ENCODE measurements at places on chromosomes 7 and 10.
A peak's percentile ranks its signal among the peaks of the same experiment; 100 is the strongest.

DNA sequence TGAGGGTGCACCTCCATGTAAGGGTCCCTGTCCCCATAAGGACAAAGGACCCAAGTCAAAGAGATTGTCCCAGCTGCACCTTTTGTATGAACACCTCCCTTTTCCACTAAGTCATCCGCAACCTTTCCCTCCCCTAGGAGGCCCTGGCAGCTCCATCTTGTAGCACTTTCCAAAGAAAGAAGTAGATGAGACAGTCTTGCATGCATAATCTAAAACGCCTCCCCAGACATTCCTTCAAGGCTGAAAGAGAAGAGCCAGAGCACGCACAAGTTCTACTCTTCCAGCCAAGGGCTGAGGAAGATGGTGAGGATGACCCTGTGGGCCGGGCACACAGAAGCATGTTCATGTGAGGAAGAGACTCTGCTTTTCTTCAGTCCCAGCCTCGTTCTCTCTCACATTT lies 194.4 kb downstream of the TNS3 start:
- DNase-seq = no peak

GRCh38 chr7:8162181-8162580 lies 99.8 kb downstream of the ICA1 start:
- no peak for DNase-seq

DNA sequence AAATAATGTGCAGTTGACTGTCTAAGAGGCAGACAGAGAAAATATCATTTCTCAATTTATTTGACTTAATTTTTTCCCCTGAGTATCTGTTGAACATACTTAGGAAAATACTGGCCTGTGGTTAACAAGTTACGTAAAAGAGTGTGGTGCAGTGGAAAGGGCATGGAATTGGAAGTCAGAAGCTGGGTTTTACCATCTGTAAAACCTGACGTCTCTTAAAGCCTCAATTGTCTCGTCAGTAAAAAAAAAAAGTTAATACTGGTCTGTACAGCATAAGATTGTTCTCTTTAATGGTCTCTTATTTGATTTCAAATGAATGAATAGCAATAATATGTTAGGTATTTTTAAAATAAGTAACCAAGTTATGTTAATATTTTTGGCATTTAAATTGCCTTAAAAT lies 67.8 kb downstream of the PHTF2 start:
- DNase-seq = no peak

- DNase-seq = no peak
Observed at GRCh38 chr7:101896316-101896715, 78.9 kb downstream of the CUX1 start.

- DNase-seq = no peak
Observed at GRCh38 chr10:74799721-74800221, 26.6 kb upstream of the KAT6B start.

- DNase-seq = peak; percentile 68
Observed at GRCh38 chr7:47945261-47946015, 2.8 kb downstream of the PKD1L1 start.

GRCh38 chr10:128498746-128499145 lies 372.5 kb upstream of the MKI67 start:
- no peak for DNase-seq

GRCh38 chr10:125442856-125443540 lies 240.0 kb downstream of the TEX36 start:
- DNase-seq = no peak

GRCh38 chr7:70212281-70212680 lies 614.0 kb downstream of the AUTS2 start:
- no peak for DNase-seq

- no peak for DNase-seq
Observed at GRCh38 chr10:69348816-69349541, 67.7 kb downstream of the TACR2 start.

- no peak for DNase-seq
Observed at GRCh38 chr7:80415522-80415921, 96.3 kb downstream of the GNAT3 start.

- no peak for DNase-seq
Observed at GRCh38 chr7:2862831-2863361, 18.8 kb upstream of the GNA12 start.

DNA sequence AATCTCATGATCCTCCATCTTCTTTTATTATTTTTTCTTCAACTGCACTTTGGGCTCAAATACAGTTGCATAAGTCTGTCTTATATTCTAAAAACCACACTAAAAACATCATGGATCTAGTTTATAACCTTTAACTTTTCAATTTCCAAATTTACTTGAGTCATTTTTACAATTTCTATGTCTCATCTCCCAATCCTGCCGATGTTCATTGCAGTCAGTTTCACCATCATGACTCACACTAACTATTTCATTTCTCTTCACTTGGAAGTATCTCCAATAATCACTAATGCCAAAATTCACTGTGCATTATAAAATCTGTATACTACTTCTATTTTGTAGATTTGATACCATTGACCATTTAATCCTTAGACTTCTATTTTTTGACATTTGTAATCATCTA lies 806.9 kb upstream of the SORCS1 start:
- no peak for DNase-seq

DNA sequence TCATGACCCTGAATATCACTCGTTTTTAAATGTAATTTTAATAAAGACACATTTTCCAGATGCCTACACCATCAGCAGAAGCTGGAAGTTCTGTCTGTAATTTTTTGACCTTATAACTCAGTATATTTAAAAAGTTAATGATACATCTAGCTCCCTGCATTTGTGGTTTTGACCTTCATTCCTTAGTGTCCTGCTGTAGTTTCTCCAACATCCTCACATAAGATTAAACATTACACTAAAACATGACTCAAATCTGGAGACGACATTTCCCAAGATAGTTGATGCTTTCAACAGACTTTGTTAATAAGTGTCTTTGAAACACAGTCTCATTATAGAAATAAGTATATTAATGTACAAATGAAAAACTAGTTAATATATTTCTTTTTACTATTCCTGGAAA lies 363.1 kb downstream of the POM121L12 start:
- no peak for DNase-seq

- no peak for DNase-seq
Observed at GRCh38 chr10:88450201-88450600, 132.9 kb downstream of the RNLS start.

- DNase-seq = peak; percentile 37
Observed at GRCh38 chr10:59708816-59709394, 745 bp downstream of the SLC16A9 start.

- DNase-seq = no peak
Observed at GRCh38 chr7:100763556-100764140, 30.3 kb downstream of the ZAN start.

DNA sequence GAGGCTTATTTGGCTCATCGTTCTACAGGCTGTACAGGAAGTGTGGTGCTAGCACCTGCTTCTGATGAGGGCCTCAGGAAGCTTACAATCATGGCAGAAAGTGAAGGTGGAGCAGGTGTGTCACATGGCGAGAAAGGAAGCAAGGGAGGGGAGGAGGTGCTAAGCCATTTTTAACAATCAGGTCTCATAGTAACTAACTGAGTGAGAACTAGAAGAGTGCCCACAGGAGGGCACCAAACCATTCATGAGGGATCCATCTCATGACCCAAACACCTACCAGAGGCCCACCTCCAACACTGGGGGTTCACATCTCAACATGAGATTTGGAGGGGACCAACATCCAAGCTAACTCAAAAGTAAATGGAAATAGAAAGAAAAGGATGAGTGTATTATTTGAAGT lies 78.1 kb downstream of the CXCL12 start:
- DNase-seq = no peak

DNA sequence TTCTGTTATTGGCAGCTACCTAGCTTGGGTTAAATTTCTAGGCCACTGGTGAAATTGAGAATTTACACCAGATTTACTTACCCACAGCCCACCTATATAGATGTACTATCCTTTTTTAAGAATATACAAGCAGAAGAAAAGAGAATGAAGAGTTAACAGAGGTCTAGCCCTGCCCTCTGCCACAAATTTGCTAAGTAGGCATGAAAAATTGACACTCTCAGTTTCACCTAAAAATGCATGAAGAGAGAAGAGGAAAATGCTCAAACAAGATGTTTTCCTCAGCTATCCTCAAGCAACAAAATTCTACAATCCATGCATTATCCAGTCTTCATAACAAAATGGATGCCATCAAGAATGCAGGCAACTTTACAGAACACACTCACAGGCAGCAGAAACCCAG lies 24.6 kb upstream of the RNF148 start:
- DNase-seq = no peak

- no peak for DNase-seq
Observed at GRCh38 chr10:96984541-96985131, 152.5 kb downstream of the LCOR start.

DNA sequence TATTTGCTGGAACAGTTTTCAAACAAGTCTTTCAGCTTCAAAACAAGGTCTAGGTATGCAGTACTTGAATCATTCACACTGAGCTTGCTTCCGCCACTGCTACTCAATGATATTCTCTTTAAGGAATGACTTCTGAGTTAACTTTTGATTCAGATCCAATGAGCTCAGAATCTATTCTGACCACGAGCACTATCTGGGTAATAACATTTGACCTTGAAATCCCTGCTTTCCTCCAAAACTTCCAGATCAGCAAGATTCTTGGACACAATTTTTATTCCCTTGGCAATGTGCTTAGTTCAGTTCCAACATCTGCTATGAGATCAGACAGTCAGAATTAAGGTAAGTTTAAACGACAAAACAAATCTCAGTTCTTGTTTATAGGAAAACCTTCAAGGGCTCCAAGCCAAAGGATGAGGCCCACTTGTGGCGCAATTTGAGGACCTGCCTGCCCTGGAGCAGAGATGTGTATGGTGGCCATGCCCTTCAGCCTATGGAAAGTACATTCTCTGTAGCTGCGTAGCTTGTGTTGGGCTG lies 87.2 kb downstream of the RNF216 start:
- no peak for DNase-seq

DNA sequence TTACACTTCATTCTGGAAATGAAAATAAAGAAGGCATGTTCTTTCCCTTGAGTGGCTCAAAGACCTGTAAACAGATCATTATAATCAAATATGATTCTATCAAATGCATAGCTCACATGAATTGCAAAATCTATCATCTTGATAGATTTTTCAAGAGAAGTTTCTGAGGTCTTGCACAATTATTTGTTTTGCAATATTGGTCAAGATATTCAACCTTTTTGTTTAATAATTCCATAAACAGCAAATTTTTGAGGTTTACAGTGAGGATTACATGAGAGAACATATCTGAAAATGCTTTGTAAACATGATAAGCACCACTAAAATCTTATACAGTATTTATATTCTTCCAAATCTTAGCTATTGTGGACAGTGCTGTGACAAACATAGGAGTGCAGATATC lies 160.8 kb downstream of the HDAC9 start:
- no peak for DNase-seq

GRCh38 chr7:132258231-132258630 lies 318.0 kb downstream of the PLXNA4 start:
- no peak for DNase-seq

All from HuH-7 (cell line).